ENCODE measurements at places on chromosomes 13 and 19. TPM values are rescaled to one million over a fixed set of nuclear protein-coding genes. Genes with fewer than 3 reads are reported as not detected.

PCID2 gene
- 26.4 TPM for total RNA-seq

ZIC5 gene
- not detected for total RNA-seq

STARD13 gene
- not detected for total RNA-seq

LGI4 gene
- 0.49 TPM for total RNA-seq

FCAR gene
- total RNA-seq, result 6.7 TPM

C19orf85 gene
- total RNA-seq, result not detected

NLRP12 gene
- total RNA-seq, result 13.6 TPM

KLK12 gene
- total RNA-seq, result not detected

CYP4F12 gene
- total RNA-seq, result not detected

COL4A1 gene
- total RNA-seq, result not detected

RDH8 gene
- not detected for total RNA-seq

KIRREL2 gene
- total RNA-seq, result not detected

GMIP gene
- total RNA-seq, result 134 TPM

RGCC gene
- total RNA-seq, result 61.7 TPM

LRRC63 gene
- 0.32 TPM for total RNA-seq

SPTBN4 gene
- total RNA-seq, result 0.63 TPM

PCDH9 gene
- 1.5 TPM for total RNA-seq

NAPSA gene
- 0.94 TPM for total RNA-seq

CDC16 gene
- total RNA-seq, result 61.4 TPM

PEAK3 gene
- 5.7 TPM for total RNA-seq

LIM2 gene
- total RNA-seq, result 8.5 TPM

ELSPBP1 gene
- total RNA-seq, result not detected

ACP4 gene
- total RNA-seq, result not detected

STXBP2 gene
- 384 TPM for total RNA-seq

GRIN3B gene
- not detected for total RNA-seq

SULT2B1 gene
- total RNA-seq, result not detected

ADGRE3 gene
- total RNA-seq, result 9.1 TPM

TEX26 gene
- total RNA-seq, result not detected

SIGLEC9 gene
- 13.0 TPM for total RNA-seq

KCNRG gene
- 0.43 TPM for total RNA-seq

CD79A gene
- 5.6 TPM for total RNA-seq

TMEM145 gene
- not detected for total RNA-seq

All from natural killer cell (primary cell).